ENCODE measurements at places on chromosomes 12 and 14.

GRCh38 chr12:104243551-104243950, 28.0 kb downstream of the TXNRD1 start:
- H3K27me3 ChIP-seq, result no peaks in the 10 kb centered on the region
- no peaks in the 10 kb centered on the region for H3K4me1 ChIP-seq
- H3K27ac ChIP-seq, result no peak overlapping the region
- H3K4me3 ChIP-seq, result no peak overlapping the region
- no peak for DNase-seq
- H3K36me3 ChIP-seq, result no peaks in the 10 kb centered on the region

DNA sequence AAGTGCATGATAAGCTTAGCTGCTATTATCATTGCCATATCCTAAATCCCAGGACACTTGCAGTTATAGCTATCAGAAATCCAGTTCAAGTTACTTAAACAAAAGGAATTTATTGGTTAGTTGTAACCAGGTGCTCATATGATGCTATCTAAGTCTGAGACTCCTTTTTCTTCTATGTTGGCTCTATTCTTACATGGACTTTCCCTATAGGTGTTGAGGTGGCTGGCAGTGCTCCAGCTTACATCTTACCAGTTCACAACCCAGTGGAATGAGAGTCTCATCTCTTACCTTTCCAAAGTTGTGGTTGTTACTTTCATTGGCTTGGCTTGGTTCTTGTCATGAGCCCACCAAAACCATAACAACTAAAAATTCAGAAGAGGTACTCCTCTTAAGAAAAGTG, 94.6 kb downstream of the DACT1 start:
- H3K4me3 ChIP-seq, result no peak overlapping the region
- H3K27ac ChIP-seq, result no peak overlapping the region
- no peaks in the 10 kb centered on the region for H3K4me1 ChIP-seq

GRCh38 chr14:102692334-102692733, 84.9 kb upstream of the TRAF3 start:
- H3K27me3 ChIP-seq, result no peaks in the 10 kb centered on the region
- no peak overlapping the region for H3K27ac ChIP-seq
- no peaks in the 10 kb centered on the region for H3K36me3 ChIP-seq
- no peak overlapping the region for H3K4me3 ChIP-seq

GRCh38 chr12:115396567-115396966, 712.6 kb upstream of the TBX3 start:
- no peaks in the 10 kb centered on the region for H3K36me3 ChIP-seq
- no peak overlapping the region for H3K4me3 ChIP-seq
- no peaks in the 10 kb centered on the region for H3K4me1 ChIP-seq
- no peaks in the 10 kb centered on the region for H3K27me3 ChIP-seq
- H3K27ac ChIP-seq, result no peak overlapping the region
- no peak for DNase-seq

DNA sequence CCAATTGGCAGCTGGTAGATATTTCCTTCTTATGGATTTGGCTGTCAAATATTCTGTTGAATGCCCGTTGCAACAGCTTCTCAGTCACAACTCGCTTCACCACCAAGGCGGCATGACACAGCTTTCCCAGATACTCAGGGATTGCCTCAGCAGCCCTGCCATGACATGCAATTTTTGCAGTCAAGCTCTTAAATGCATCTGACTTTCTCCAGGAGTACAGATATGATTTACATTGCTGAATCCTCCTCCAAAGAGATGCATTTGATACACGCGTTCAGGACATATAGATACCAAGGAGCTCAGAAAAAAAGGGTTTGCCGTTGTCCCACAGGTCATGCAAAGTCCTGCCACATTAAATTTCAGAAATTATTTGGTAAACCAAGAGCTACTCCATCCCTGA, 6.5 kb downstream of the KRT5 start:
- no peak overlapping the region for H3K27ac ChIP-seq
- no peaks in the 10 kb centered on the region for H3K27me3 ChIP-seq
- H3K36me3 ChIP-seq, result no peaks in the 10 kb centered on the region
- no peaks in the 10 kb centered on the region for H3K4me1 ChIP-seq
- DNase-seq, result no peak
- no peak overlapping the region for H3K4me3 ChIP-seq

DNA sequence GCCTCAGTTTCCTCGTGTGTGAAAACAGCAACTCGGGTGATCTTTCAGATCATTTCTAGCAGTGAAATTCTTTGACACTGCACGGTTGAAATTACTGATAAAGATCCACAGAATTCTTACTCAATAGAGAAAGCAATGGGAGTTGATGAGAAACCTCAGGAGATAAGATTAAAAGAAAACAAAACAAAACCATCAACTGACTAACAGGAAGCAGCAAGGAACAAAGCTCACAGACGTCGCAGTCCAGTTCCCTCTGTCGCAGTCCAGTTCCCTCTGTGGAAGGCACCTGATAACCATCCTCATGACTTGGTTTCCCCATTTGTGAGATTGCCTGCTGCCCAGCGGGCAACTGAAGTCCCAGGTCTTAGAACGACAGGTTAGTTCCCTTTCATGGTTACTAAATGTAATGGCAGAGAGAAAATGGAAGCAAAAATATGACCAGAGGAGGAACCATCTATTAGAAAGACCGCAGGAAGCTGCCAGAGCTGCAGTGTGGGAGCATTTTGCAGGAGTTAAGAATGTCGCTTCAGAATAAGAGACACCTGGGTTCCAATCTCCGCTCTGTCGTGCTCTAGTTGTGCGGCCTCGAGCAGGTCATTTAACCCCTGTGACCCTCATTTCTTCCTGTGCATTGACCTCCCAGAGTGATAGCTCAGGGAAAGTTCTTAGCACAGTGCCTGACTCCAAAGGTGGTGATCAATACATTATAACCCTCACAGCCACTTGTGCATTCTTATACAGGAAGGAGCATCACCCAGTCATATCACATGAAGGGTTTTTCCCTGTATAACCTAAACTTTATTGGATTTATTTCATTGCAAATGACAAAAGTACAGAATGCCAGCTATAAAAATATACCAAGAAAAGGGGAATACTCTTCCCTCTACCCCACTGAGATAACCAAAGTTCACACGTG, 5.1 kb upstream of the MED13L start:
- no peak overlapping the region for H3K27ac ChIP-seq
- no peaks in the 10 kb centered on the region for H3K4me1 ChIP-seq
- no peak for DNase-seq

- no peak for DNase-seq
- no peaks in the 10 kb centered on the region for H3K27me3 ChIP-seq
- H3K4me1 ChIP-seq, result no peaks in the 10 kb centered on the region
- no peak overlapping the region for H3K27ac ChIP-seq
These were observed 58.9 kb downstream of the HSP90AA1 start for GRCh38 chr14:102027951-102028350.

GRCh38 chr12:53184828-53185227, 4.1 kb upstream of the CSAD start:
- no peak overlapping the region for H3K4me3 ChIP-seq
- H3K27ac ChIP-seq, result peak overlapping the region; percentile 22
- peaks cover 43% of the 10 kb centered on the region for H3K4me1 ChIP-seq
- H3K27me3 ChIP-seq, result no peaks in the 10 kb centered on the region
- DNase-seq, result no peak

GRCh38 chr12:24198070-24198469, 248.6 kb upstream of the SOX5 start:
- H3K4me1 ChIP-seq, result no peaks in the 10 kb centered on the region
- H3K4me3 ChIP-seq, result no peak overlapping the region
- H3K27ac ChIP-seq, result no peak overlapping the region
- H3K27me3 ChIP-seq, result no peaks in the 10 kb centered on the region
- DNase-seq, result no peak
- no peaks in the 10 kb centered on the region for H3K36me3 ChIP-seq

DNA sequence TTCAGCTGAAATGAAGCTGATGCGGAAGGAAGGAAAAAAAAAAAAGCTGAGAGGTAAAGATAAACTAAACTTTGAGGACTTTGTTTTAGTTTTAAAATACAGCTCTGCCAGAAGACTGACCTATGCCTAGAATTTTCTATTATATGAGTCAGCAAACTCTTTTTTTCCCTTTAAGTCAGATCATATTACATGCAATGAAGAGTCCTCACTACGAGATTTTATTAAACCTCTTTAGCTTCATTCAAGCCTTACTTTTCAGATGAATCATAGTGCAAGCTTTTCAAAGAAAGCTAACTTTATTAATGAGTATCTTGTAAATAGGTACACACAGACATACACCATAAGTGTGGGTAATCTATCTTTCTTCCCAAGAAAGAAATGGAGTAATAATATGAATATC, 57.8 kb upstream of the FSCB start:
- H3K27ac ChIP-seq, result no peak overlapping the region
- H3K27me3 ChIP-seq, result no peaks in the 10 kb centered on the region
- H3K36me3 ChIP-seq, result no peaks in the 10 kb centered on the region
- H3K4me1 ChIP-seq, result no peaks in the 10 kb centered on the region
- H3K4me3 ChIP-seq, result no peak overlapping the region

- no peak for DNase-seq
- peaks cover 5% of the 10 kb centered on the region for H3K27me3 ChIP-seq
- H3K4me1 ChIP-seq, result peaks cover 8% of the 10 kb centered on the region
- no peaks in the 10 kb centered on the region for H3K36me3 ChIP-seq
- H3K4me3 ChIP-seq, result no peak overlapping the region
These were observed 4.2 kb downstream of the VASH1 start for GRCh38 chr14:76765461-76765931.

DNA sequence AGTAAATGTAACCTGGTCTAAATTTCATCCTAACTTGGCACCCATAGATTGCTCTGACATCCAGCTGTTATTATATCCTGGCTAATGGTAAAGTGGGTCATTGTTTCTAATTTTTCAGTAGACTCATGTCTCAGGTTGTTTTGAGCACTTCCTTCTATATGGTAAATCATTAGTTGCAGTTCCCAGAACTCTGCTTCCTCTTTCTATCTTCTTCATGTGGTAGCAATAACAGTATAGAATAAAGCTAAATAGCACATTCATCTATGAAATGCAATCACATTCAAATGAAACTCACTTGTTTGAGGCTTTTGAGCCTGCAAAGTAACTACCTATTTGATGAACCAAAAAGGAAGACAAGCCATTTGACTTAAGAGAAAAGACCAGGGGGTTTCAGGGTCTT, 65.1 kb upstream of the GZMB start:
- no peaks in the 10 kb centered on the region for H3K36me3 ChIP-seq
- H3K27ac ChIP-seq, result no peak overlapping the region
- no peaks in the 10 kb centered on the region for H3K27me3 ChIP-seq
- no peak for DNase-seq
- H3K4me3 ChIP-seq, result no peak overlapping the region

DNA sequence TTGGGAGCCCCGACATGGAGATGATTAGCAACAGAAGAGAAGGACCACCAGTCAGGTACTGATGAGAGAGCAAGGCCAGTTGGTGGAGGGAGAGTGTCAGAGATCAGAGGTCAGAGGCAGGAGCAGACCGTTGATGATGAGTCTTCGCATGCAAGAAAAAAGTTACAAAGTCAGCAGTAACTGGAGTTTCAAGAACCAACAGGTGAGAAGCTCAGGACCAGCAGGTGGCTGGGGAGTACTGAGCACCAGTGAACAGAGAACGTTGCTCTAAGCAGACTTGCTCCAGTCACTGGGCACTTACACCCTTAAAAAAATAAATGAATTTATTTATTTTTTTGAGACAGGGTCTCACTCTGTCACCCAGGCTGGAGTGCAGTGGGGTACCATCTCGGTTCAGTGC, 44.5 kb upstream of the KCNA1 start:
- no peaks in the 10 kb centered on the region for H3K27me3 ChIP-seq
- H3K36me3 ChIP-seq, result no peaks in the 10 kb centered on the region
- H3K27ac ChIP-seq, result no peak overlapping the region
- DNase-seq, result no peak
- no peaks in the 10 kb centered on the region for H3K4me1 ChIP-seq

DNA sequence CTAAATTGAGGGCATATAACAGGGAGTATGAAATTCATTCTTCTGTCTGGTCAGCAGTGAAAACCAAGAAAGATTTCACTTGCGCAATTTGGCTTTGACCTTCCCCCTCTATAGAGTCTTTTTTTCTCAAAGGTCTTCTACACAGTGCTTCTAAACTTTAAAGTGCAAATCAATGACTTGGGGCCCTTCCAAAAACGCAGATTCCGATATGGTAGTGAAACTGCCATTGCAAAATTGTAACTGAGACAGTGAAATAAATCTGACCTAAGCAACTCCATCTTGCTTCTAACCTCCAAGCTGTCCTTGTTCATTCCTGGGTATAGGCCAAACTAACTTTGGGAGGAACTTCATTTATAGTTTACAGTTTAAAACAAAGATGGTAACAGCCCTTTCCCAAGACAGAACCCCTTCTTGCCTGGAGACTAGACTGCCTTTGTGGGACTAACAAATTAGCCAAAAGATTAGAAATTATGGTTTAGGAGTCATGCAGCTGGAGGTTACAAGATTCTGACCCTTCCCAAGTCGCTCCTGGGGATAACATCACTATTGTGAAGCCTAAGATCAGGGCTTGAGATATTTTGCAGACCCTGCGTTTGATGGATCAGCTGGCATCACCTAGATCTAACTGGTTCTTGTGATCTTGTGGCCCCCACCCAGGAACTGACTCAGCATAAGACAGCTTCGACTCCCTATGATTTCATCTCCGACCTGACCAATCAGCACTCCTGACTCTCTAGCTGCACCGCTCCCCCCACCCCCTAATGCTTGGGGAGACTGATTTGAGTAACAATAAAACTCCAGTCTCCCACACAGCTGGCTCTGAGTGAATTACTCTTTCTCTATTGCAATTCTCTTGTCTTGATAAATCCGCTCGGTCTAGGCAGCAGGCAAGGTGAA, 5.0 kb downstream of the SLC25A21 start:
- no peaks in the 10 kb centered on the region for H3K27me3 ChIP-seq
- no peak overlapping the region for H3K4me3 ChIP-seq
- H3K27ac ChIP-seq, result no peak overlapping the region
- no peak for DNase-seq
- H3K36me3 ChIP-seq, result no peaks in the 10 kb centered on the region
- no peaks in the 10 kb centered on the region for H3K4me1 ChIP-seq

GRCh38 chr12:26046906-26047305, 77.9 kb downstream of the BHLHE41 start:
- no peak overlapping the region for H3K27ac ChIP-seq
- no peak for DNase-seq
- no peaks in the 10 kb centered on the region for H3K27me3 ChIP-seq
- no peaks in the 10 kb centered on the region for H3K36me3 ChIP-seq

GRCh38 chr12:7434670-7435069, 9.3 kb downstream of the CD163L1 start:
- H3K4me1 ChIP-seq, result no peaks in the 10 kb centered on the region
- H3K27ac ChIP-seq, result no peak overlapping the region
- H3K27me3 ChIP-seq, result no peaks in the 10 kb centered on the region
- no peak for DNase-seq
- no peaks in the 10 kb centered on the region for H3K36me3 ChIP-seq
- H3K4me3 ChIP-seq, result no peak overlapping the region

DNA sequence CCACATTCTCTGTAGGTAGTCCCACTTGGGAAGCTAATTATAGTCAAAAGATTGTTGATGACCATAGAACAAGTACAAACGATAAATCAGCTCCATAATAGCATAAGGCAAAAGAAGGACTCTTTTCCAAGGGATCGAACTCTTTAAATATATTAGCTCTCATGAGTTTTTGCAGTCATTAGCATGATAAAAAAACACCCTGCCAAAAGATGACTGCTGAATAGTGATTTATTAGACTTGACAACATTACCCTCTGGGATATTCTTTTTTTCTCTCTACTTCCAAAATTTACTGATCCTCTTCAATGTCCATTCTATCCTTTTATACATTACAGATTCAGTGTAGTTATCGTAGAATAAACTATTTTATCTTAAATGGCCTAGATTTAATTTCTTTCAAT, 14.2 kb downstream of the EPYC start:
- no peak overlapping the region for H3K27ac ChIP-seq
- H3K4me1 ChIP-seq, result no peaks in the 10 kb centered on the region
- no peaks in the 10 kb centered on the region for H3K27me3 ChIP-seq
- H3K4me3 ChIP-seq, result no peak overlapping the region

- H3K4me1 ChIP-seq, result no peaks in the 10 kb centered on the region
- no peak overlapping the region for H3K27ac ChIP-seq
- no peaks in the 10 kb centered on the region for H3K27me3 ChIP-seq
- H3K4me3 ChIP-seq, result no peak overlapping the region
- DNase-seq, result no peak
These were observed 509.4 kb downstream of the GALC start for GRCh38 chr14:87483271-87484260.

Data from naive thymus-derived CD4-positive, alpha-beta T cell (primary cell).